AG09319 (cell line): ENCODE measurements at places on chromosomes 3 and 15.

DNA sequence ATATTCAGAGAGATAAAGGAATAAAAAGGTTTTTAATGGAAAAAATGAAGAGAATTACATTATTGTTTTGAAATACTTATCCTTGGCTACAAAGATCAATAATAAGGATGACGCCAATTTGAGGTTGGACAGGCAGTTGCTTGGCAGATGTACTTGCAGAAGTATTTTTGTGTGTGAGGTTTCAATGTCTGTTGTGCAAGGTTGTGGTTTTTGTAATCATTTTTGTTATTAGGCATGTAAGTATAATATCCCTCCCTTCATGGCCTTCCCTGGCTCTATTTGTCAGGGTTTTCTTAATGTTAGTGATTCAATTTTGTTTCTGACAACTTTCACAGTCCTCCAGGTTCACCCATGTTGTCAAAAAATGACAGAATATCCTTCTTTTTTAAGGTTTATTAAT is 105.9 kb downstream of the OTOL1 start:
- no peak for DNase-seq

DNA sequence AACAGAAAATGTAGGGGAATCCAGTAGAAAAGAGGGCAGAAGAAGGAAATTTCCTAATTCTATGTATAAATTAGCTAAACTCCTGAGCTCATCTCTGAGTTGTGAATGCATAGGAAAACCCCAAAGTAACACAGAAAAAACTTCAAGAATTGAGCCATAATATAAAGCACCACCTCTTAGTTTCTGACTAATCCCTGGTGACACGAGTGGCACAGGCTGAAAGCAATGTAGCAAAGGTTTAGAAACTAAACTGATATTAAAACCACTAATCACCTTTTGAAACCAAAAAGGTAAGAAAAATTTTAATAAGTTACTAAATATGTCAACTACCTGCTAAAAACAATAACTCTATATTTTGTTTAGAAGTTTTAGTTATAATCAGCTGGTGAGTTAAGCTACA is 255.6 kb upstream of the NECTIN3 start:
- DNase-seq, result no peak

GRCh38 chr3:37765591-37766488 is 95.8 kb upstream of the CTDSPL start:
- DNase-seq, result peak; percentile 14

- DNase-seq, result peak; percentile 79
Observed at GRCh38 chr3:39260957-39261356, 18.9 kb downstream of the CX3CR1 start.

- DNase-seq, result no peak
Observed at GRCh38 chr3:57919987-57920386, 88.2 kb upstream of the FLNB start.

GRCh38 chr3:174857301-174857700 is 1.8 kb upstream of the NAALADL2 start:
- no peak for DNase-seq

- no peak for DNase-seq
Observed at GRCh38 chr3:122671553-122671952, 9.1 kb upstream of the PARP14 start.
